Airway epithelial cell (primary cell): ENCODE measurements at places on chromosomes 4 and X. TPM values are rescaled to one million over a fixed set of nuclear protein-coding genes. Genes with fewer than 3 reads are reported as not detected.

The SERPINA7 gene
- not detected in 2 replicates for total RNA-seq

The NEUROG2 gene
- not detected in 2 replicates for total RNA-seq

The ANXA3 gene
- total RNA-seq: 125 and 187 TPM in 2 replicates

The TEX11 gene
- total RNA-seq: not detected in 2 replicates

The RBM46 gene
- total RNA-seq: not detected in 2 replicates

The HSFX3 gene
- total RNA-seq: not detected in 2 replicates

The FAM53A gene
- 0.42 and 1.1 TPM in 2 replicates for total RNA-seq

The DSPP gene
- total RNA-seq: not detected in 2 replicates

The CCSER1 gene
- total RNA-seq: 1.4 TPM in 1 of 2 replicates, not detected in the other

The LINC00632 gene
- under 0.01 and 1.2 TPM in 2 replicates for total RNA-seq

The MFAP3L gene
- 0.70 and 2.0 TPM in 2 replicates for total RNA-seq

The DUSP9 gene
- total RNA-seq: 5.4 and 5.9 TPM in 2 replicates

The ESX1 gene
- total RNA-seq: 0.33 TPM in 1 of 2 replicates, not detected in the other

The ADH4 gene
- 0.07 TPM in 1 of 2 replicates, not detected in the other for total RNA-seq

The CLTRN gene
- total RNA-seq: 0.46 and 0.85 TPM in 2 replicates

The TEX13B gene
- not detected in 2 replicates for total RNA-seq

The FDCSP gene
- total RNA-seq: not detected in 2 replicates

The NAP1L3 gene
- 0.19 TPM in 1 of 2 replicates, not detected in the other for total RNA-seq

The KLHL13 gene
- total RNA-seq: 8.1 and 11.5 TPM in 2 replicates

The MID1 gene
- 11.8 and 12.1 TPM in 2 replicates for total RNA-seq

The TRIM61 gene
- total RNA-seq: 0.79 and 1.2 TPM in 2 replicates

The DNAAF6 gene
- total RNA-seq: not detected in 2 replicates

The GUF1 gene
- 16.4 and 22.6 TPM in 2 replicates for total RNA-seq

The PPEF2 gene
- not detected in 2 replicates for total RNA-seq

The SUPT20HL1 gene
- not detected in 2 replicates for total RNA-seq

The RHOXF2 gene
- total RNA-seq: not detected in 2 replicates

The STATH gene
- total RNA-seq: not detected in 2 replicates

The NUDT10 gene
- 1.3 and 2.3 TPM in 2 replicates for total RNA-seq

The CDX4 gene
- not detected in 2 replicates for total RNA-seq
